ENCODE measurements at places on chromosomes 12 and 14.

GRCh38 chr14:76088771-76089571 lies 62.8 kb upstream of the GPATCH2L start:
- no peak for DNase-seq

GRCh38 chr14:34582117-34582680 lies 42.7 kb upstream of the EAPP start:
- no peak for DNase-seq

- no peak for DNase-seq
Observed at GRCh38 chr12:100267603-100268281, 765 bp downstream of the SCYL2 start.

GRCh38 chr14:70208380-70208779 lies 19.6 kb upstream of the SLC8A3 start:
- no peak for DNase-seq

DNA sequence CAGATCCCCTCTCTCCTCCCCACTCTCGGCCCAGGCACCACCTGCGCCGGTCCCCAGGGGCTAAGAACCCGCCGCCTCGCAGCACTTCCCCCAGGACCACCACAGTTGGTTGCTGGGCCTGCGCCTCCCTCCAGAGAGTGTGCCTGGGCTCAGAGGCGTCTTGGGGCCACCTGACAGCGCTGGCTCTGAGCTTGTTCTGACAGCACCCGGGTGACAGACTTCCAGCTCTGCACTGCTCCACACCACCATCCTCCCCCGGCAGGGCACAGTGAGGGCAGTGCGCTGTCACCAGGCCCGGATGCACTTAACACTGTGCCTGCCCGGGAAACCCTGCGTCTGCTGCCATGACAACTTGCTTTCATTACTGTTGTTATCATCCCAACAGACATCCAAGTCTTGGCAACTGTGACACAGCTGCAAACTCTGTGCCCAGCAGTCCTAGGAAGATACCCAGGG lies 6.6 kb downstream of the BRF1 start:
- DNase-seq, result no peak

- no peak for DNase-seq
Observed at GRCh38 chr14:45261209-45261608, 8.2 kb upstream of the MIS18BP1 start.

- no peak for DNase-seq
Observed at GRCh38 chr12:1728824-1729223, 38.0 kb downstream of the ADIPOR2 start.

DNA sequence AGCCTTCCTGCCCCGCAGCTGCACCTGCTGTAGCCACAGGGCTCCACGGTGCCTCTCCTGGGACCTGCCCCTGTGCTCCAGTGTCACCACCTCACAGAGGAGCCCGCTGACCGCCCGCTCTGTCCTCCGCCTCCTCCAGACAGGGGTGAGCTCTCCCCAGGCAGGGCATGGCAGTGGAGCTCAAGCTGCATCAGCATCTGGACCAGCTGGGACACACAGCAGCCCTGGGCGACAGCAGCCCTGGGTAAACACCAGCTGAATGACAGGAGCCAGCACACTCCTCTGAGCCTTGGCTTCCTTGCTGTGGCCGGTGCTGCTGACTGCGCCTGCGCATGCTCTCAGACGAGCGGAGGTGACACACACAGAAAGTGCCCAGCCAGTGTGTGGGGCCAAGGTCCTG lies 22.0 kb downstream of the CHGA start:
- no peak for DNase-seq

GRCh38 chr12:83414981-83415380 lies 728.3 kb downstream of the TMTC2 start:
- no peak for DNase-seq

- no peak for DNase-seq
Observed at GRCh38 chr12:22415342-22416309, 81.1 kb upstream of the ST8SIA1 start.

- no peak for DNase-seq
Observed at GRCh38 chr14:78445275-78445674, 275.1 kb downstream of the NRXN3 start.

GRCh38 chr12:4169531-4169930 lies 104.0 kb upstream of the CCND2 start:
- DNase-seq, result no peak

GRCh38 chr12:3077572-3078081 lies 448 bp downstream of the TSPAN9 start:
- no peak for DNase-seq

Data from D721Med (cell line).